ENCODE measurements at places on chromosomes 6 and 20.
A peak's percentile ranks its signal among the peaks of the same experiment; 100 is the strongest.

- no peak for DNase-seq
These were observed 117.9 kb downstream of the GMDS start for GRCh38 chr6:2127484-2127911.

DNA sequence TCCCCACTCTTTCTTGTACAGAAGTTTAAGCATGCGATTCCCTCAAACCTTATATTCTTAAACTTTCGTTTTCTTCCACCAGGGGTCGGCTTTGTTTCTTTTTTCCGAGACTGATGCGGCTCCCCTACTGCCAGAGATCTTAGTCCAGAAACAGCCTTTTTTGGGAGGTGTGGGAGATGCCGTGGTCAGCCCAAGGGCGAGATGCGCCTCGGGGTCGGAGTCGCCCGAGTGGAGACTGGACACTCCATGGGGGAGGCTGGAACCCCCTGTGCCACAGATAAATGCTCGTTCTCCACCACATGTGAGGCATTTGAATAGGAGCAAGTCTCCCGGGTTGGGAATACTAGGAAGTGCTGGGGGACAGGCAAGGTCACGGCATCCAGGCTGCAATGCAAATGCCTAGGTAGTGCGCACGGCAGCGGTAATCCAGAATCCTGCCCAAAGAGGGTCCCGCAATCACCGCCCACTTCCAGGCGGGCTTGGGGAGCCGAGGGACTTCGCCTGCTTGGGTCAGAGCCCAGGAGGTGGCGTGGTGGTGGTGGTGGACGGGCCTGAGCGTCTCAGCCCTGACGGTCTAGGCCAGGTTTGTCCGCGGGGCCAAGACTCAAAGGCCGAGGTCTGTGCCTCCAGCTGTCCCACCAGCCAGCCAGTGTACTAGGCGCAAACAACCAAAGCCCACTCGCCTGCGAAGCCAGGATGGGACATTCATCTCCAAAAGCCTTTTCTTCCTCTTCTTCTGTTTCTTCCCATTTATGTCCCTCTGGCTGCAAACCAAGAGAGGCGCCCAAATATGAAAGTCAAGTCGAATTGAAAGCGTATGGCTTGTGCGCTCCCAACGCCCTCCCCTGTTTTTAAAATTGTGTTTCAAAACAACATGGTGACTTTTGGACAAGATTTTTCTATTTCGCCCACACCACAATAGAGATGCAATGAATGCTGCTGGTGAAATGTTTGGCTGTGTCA, 39.3 kb upstream of the OSTM1 start:
- peak; percentile 34 for DNase-seq

- DNase-seq: no peak
These were observed 531.6 kb upstream of the HS3ST5 start for GRCh38 chr6:114874410-114874809.

DNA sequence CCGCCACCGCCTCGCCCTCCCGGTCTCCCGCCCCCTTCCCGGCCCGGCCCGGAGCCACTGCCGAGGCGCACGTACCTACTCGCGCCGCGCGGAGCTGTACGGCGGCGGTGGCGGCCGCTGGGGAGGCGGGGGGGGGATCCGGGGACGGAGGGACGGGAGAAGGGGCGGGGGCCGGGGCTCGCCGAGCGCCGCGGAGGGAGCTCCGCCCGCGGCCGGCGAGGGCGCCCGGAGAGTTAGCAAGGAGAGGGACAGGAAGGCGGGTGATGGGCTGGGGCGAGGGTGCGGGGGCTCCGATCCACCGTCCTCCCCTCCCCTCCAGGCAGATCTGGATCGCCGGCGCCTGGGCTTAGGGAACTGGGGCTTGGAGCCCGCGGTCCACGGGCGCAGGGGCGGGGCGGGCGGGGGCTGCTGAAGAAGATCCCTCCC, 548 bp upstream of the TMEM74B start:
- peak; percentile 29 for DNase-seq

DNA sequence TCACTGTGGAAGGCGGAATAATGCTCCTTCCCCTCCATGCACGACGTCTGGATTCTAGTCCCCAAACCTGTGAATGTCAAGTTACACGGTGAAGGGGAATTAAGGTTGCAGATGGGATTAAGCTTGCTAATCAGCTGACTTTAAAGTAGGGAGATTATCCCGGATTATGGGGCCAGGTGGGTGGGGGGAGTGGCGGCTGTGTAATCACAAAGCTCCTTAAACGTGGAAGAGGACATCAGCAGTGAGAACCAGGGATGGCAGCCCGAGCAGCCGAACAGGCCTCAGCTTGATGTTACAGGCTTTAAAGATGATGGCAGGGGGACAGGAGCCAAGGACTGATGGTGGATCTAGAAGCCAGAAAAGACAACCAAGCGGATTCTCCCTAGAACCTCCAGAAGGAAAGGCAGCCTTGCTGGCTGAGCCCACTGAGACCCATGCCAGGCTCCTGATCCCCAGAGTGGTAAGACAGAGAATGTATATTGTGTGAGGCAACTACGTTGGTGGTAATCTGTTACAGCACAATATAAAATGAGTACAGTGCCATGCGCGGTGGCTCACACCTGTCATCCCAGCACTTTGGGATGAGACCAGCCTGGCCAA, 117.5 kb downstream of the SCML4 start:
- DNase-seq: no peak

GRCh38 chr6:9514146-9514545, 900.7 kb downstream of the TFAP2A start:
- DNase-seq: no peak

DNA sequence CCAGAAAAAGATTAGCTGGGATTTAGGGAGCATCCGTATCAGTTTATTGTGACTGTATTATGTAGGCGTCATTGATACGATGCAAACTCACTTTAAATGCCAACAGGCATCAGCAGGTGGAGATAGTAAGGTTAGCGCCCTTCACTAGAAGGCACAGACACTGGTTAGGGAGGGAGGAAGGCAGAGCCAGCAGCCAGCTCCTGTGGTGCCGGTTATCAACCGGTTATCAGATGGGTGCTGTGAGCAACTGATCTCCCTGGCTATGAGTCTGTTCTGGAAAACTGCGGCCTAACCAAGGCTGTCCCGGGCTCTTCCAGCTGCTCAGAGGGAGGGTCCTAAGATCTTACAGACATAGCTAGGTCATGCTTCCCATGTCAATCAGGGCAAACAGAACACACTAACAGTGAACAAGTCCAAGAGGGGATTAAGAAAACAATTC, 47.5 kb upstream of the CD93 start:
- no peak for DNase-seq

DNA sequence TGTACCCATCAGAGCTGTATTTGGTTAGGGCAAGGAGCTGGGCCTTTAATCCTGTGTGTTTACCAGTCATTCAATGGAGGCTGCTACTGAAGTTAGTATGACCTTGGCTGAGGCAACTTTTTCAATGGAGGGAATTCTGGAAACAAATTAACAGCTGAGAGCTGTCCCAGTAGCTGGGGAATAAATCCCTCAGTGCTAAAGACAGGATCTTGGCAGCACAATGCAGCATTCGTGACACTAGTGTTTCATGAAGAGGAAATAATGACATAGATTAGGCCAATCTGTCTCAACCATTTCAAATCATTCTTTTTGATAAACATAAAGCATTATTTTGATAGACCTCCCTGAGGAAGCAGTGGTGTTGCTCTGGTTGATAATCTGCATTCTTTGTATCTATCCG, 42.9 kb downstream of the GRM1 start:
- DNase-seq: no peak

GRCh38 chr20:1374246-1374645, 18.6 kb downstream of the FKBP1A start:
- no peak for DNase-seq

All from SW480 (cell line).